ENCODE measurements at places on chromosomes 13 and 19.

GRCh38 chr19:38013913-38014580 is 107.0 kb downstream of the SIPA1L3 start:
- DNase-seq: no peak

GRCh38 chr13:106100171-106100919 is 435.1 kb downstream of the EFNB2 start:
- DNase-seq: no peak

GRCh38 chr19:18650468-18651041 is 13.7 kb downstream of the KLHL26 start:
- DNase-seq: no peak

- no peak for DNase-seq
These were observed 218.9 kb upstream of the EDNRB start for GRCh38 chr13:78137404-78138142.

DNA sequence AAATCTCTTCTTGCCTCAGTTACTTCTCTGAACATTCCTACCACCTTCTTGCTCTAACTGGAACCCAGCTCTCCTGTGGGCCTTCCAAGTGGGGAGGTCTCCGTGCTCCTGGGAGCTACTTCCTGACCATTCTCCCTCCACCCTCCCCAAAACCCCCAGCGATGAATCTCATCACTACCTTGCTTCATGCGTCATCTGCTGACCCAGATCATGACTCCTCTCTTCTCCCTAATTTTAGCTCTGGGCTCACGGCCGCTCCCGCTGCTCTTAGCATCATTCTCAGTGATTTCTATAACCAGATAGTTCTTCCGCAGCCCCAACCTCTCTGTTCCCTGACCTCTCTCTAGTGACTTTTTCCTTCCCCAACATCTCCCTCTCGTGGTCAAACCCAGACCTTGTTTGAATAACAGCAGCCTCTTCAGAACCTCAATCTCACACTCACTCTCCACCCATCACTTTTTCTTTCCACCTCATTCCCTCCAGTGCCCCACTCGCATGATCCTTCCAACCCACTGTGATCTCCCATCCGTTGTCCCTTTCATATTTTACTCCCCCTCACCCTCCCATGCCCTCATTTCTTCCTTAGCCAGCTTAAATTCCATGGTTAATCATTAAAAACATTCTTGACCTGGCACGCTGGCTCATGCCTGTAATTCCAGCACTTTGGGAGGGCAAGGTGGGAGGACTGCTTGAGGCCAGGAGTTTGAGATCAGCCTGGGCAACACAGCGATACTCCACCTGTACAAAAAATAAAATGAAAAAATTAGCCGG is 21.8 kb downstream of the MRPS12 start:
- DNase-seq: no peak

DNA sequence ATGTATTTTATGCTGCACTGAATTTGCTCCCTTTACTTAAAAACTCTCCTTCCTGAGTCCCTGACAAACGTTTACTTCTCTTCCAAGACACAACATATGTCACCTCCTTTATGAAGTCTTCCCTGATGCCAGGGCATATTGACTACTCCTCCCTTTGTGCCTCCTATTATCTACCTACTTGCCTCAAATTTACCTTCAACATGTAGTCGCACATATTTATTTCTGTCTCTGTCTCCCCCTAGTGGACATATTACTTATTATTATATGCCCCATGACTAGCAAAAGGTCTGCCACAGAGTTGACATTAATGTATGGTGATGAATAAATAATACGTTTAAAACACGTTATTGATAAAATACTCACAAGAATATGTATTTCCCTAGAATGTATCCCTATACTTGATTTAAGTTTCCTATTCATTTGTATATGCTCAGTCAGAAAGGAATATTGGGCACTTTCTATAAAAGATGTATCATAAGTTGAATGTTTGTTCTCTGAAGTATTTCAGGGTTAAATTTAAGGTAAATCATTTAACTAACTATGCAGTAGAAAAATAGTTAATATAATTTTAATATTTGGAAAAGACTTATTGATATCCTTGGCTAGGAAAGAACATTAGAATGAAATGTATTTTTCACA is 250.3 kb upstream of the ATXN8OS start:
- DNase-seq: no peak

GRCh38 chr13:72368031-72368430 is 359.4 kb downstream of the MZT1 start:
- no peak for DNase-seq

DNA sequence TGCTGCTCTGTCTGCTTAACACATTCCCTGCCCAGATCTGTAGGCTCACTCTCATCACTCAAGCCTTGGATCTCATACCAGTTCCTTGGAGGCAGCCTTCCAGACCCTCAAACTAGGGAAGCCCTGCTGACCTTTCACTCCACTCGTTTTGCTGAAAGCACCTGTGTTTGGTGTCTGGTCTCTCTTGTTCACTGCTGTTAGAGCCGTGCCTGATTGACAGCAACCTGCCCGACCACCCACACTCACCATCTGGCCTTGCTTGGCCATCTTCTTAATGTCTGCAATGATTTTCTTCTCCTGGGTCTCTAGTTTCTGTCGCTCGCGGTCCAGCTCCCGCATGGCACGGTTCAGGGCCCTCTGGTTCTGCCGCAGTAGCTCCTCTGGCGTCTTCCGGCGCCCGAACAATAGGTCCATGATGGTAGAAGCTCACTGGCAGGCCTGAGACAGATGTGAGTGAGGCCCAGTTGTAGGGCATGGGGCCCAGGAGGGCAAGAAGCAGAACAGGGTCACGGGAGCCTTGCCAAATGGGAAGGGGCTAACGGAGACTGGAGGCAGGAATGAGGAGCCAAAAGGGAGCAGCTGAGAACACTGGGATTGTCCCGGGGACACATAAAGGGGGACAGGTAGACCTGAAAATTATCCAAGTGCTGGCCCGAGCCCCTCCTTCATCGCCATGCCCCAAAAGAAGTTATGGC is 959 bp downstream of the CHMP2A start:
- DNase-seq: no peak

- DNase-seq: no peak
These were observed 972.0 kb upstream of the PCDH20 start for GRCh38 chr13:62387647-62388046.

DNA sequence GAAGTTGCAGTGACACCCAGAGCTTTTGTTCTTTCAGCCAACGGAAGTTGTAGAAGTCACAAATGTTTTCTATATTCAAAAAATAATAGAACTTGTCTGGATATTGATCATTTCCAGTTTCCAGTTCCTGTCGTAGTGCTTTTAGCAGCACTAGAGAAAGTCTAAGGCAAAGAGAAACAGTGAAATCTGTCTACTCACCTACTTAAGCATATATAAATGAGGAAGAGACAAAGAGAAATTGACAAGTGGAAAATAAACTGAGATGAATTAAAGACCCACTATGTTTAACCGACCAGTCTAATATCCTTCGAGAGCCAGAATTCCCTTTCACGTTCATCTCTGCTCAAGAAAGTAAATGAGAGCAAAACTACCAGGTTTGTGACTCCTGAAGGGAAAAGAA is 36.7 kb downstream of the DACH1 start:
- DNase-seq: no peak

DNA sequence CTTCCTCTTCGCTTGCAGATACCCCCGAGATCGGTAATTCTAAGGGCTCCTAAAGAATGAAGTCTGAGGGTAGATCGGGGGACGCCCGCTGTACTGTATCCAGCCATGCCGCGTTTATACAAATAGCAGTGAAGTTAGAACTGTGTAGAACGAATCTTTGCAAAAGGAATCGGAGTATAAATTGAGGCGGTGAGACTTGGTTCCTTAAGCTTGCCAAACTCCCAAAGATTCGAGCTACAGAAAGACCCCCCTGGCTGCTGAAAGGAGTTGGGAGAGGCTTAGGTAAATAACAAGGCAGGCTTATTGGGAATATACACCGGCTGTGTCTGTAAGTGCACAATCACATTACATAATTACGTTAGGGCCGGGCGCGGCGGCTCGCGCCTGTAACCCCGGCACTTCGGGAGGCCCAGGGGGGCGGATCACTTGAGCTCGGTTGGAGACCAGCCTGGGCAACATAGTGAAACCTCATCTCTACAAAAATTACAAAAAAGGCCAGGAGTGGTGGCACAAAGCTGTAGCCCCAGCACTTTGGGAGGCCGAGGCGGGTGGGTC is 12.2 kb downstream of the TMEM160 start:
- DNase-seq: no peak

DNA sequence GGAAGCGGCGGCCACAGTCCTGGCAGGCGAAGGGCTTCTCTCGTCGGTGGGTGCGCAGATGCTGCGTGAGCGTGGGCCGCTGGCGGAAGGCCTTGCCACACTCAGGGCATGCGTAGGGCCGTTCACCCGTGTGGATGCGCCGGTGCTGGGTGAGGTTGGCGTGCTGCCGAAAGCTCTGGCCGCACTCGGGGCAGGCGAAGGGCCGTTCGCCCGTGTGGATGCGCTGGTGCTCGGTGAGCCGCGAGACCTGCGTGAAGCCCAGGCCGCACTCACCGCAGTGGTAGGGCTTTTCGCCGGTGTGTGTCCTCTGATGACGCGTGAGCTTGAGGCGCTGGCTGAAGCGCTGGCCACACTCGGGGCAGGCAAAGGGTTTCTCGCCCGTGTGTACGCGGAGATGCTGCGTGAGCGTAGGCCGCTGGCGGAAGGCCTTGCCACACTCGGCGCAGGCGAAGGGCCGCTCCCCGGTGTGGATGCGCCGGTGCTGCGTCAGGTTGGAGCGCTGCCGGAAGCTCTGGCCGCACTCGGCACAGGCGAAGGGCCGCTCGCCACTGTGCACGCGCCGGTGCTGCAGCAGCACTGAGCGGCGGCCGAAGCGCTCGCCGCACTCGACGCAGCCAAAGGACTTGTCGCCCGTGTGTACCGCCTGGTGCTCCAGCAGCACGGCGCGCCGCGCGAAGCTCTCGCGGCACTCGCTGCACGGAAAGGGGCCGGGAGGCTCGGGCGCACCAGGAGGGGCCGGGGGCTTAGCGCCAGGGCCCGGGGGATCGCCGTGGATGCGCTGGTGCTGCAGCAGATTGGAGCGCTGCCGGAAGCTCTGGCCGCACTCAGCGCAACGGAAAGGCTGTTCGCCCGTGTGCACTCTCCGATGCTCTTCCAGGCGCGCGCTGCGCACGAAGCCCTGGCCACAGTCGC is 4.0 kb upstream of the UBE2M start:
- DNase-seq: peak; percentile 61
